Psoas muscle (tissue), 8 donors: ENCODE measurements at places on chromosomes 11 and 22. TPM values are rescaled to one million over a fixed set of nuclear protein-coding genes. Genes with fewer than 3 reads are reported as not detected.

Gene ARHGAP42
- 12.1 TPM for total RNA-seq

GRCh38 chr11:105799728-105800462 is 190.0 kb downstream of the GRIA4 start:
- no peak for DNase-seq

GRCh38 chr11:21037850-21038249 is 368.5 kb downstream of the NELL1 start:
- no peak for DNase-seq

GRCh38 chr22:19626042-19626587 is 88.2 kb upstream of the SEPTIN5 start:
- DNase-seq, result no peak

GRCh38 chr11:74460481-74461154 is 6.7 kb downstream of the KCNE3 start:
- DNase-seq, result no peak

DNA sequence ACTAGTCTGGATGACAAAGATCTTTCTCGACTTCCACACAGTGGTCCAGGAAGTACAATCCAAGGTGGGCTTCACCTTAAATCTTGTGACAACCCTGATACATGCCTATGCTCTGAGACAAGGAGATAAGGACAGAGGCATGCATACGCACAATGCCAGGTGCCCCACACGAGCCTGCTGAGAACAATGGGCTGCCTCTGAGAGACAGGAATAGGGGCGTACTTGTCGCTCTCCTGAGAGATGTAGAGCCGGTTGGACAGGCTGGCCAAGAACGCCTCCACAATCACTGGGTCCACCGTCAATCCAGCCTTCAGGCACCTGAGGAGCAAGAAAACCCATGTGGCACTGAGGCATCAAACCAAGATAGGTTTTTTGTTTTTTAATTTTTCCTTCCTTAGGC is 25.5 kb downstream of the SERPIND1 start:
- no peak for DNase-seq

- no peak for DNase-seq
Observed at GRCh38 chr11:10438458-10438857, 16.6 kb upstream of the AMPD3 start.

Gene USP2
- total RNA-seq, result 210 TPM

- DNase-seq, result peak; percentile 60
Observed at GRCh38 chr22:45317551-45318167, 7.9 kb downstream of the FAM118A start.

DNA sequence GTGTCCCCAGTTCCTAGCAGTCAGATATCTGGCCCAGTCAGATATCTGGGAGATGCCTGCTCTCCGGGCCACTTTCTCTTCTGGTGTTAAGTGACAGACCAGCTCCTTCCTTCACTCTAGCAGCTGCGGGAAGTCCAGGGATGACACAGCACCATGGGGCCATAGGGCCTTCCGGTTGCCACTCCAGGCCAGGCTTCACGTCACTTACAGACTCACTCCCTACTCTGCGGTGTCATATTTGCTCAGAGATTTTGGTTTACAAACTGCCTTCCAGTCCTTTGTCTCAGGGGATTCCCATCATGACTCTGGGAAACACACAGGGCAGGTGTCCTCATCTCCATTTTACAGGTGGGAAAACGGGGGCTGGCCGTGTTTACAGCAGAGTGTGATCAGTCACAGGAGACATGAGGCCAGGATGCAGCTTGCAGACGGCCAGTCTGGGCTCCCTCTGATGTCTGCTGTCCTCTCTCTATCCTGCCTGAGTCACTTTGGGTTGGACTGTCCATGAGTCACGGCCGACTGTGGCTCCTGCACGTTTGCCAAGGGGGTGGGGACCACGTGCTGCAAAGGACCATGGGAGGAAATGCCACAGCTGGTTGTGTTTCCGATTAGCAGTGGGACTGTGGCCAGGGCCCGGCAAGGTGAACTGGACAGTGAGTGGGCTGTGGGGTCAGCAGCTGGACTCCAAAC is 8.2 kb upstream of the TBC1D22A start:
- peak; percentile 98 for DNase-seq

Gene BATF2
- 2.5 TPM for total RNA-seq

- no peak for DNase-seq
Observed at GRCh38 chr22:39654131-39654926, 83.8 kb downstream of the CACNA1I start.

Gene PNPLA3
- 3.3 TPM for total RNA-seq

- DNase-seq, result no peak
Observed at GRCh38 chr11:47688111-47688510, 27.1 kb downstream of the AGBL2 start.

DNA sequence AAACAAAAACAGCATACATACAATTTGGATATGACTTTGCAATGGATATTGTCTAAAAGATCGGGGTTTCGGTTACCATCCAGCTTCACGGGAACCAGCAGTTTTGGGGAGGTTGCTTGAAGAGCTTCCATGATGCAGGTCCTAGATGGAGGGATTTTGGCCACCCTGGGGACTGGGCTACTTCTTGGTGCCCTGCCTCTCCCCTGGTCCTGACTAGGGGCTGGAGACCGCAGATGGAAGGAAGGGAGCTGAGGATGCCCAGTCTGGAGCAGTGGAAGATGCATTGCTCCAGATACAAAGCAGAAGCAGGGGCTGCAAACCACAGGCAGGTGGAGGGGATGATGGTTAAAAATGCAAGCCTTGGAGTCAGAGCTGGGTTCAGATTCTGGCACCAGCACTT is 13.5 kb downstream of the SOX10 start:
- no peak for DNase-seq

Gene MOGAT2
- not detected for total RNA-seq

DNA sequence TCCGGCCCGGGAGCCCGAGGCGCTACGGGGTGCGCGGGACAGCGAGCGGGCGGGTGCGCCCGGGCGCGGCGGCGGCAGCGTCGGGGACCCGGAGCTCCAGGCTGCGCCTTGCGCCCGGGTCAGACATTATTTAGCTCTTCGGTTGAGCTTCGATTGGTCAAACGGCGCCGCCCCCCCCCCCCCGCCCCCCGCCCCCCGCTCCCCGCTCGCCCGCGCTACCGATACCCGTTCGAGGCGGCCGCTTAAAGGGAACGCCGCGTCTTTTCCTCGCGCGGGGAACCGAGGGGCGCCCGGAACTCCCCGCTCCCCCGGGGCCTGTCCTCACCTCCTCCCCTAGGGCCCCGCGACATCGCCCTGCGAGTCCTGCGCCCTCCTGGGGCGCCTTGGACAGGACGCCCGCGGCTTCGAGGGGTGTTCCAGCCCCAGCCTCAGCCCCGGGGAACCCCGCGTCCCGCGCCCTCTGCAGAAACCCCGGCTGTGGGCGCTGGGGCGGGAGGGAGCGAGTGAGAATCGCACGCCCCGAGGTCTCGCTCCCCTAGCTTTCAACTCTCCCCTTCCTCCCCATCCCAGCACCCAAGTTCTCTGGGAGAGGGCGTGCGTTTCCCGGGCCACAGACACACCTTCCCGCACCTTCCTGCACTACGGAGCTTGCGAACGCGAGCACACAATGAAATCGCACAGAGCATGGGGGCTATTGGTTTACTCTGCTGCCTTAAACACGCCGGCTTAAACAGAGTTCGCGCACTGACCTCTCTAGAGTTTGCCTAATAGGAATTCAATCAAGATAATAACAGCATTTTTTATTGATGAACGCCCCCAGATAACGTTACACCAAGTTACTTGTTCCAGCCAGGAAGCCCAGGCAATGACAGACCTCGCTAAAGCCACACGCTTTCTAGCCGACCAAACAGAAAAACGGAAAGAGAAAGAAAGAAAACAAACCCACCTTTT is at the start of gene BDNF:
BDNF (minus strand) TSS at position 105 of the 951 bp plus-strand sequence. CDS start 41,891 bp downstream, outside the sequence.
- DNase-seq, result peak; percentile 14

- no peak for DNase-seq
Observed at GRCh38 chr11:46977038-46977813, 40.7 kb downstream of the CSTPP1 start.

Gene OR56A4
- total RNA-seq, result not detected

- no peak for DNase-seq
Observed at GRCh38 chr11:113591117-113591516, 115.0 kb downstream of the TMPRSS5 start.

Gene SCUBE1
- 0.10 TPM for total RNA-seq
